Stimulated activated CD4-positive, alpha-beta T cell treated with anti-CD3 and anti-CD28 coated beads, Interleukin-1b, Interleukin-23, amount 100 ng/mL, for 4 hours (primary cell): ENCODE measurements at places on chromosomes 5 and 9.

DNA sequence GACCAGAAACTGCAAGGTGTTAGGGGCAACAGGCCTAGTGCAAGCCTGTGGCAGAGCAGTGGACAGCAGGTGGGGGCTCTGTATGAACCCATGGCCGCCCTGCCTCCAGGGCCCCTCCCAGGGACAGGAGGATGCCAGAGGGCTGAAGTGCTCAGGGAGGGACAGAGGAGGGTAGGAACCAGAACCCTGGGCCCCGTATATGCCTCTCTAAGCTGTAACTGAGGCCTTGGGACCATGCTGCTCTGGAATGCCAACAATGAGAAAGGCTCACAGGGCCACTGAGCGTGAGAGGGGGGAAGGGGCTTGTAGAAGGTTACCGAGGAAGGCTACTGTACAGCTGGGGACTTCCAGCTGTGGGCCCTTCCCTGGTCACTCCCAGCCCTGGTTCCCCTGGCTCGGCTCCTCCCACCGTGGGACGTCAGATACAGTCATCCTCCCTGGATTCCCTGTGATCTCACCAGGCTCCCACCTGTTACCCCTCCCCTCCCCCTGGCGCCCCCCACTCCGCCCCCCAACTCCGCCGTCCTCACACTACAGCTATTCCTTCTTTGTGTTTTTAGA lies 21.1 kb downstream of the AQP7 start:
- DNase-seq: no peak

- no peak for DNase-seq
Measured at GRCh38 chr9:134670042-134670525, 28.5 kb downstream of the COL5A1 start.

- DNase-seq: peak; percentile 39
Measured at GRCh38 chr9:128192601-128193371, 1.4 kb upstream of the CIZ1 start.

DNA sequence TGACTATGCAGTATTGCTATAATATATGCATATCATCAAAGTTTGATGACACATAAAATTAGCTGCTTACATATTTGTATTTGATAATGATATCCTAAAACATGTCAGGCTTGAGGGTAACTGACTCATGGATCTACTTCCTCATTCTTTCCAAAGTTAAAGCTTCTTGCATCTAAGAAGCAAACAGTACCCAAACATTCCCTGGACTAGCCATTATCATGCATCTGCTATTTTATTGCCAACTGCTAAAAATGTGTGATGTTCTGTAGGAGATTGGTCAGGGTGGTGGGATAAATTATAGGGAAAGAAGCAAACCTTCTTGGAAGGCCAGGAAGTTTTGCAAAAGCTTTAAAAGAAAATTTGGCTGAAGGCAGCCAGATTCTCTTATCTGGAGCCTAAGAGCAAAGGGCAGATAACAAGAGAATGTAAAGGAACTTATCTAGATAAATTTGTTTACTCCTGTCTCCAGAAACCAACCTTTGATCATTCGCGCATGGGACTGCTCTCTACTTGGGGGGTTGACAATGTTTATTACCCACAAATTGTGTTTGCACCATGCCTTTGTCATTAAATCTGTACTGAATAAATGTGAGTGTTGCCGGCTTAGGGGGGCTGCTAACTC lies 604.1 kb upstream of the TLE4 start:
- no peak for DNase-seq

GRCh38 chr5:109411627-109412026 lies 1.9 kb upstream of the PJA2 start:
- no peak for DNase-seq
